GF-D8 (cell line): ENCODE measurements at places on chromosomes 2 and 18.

DNA sequence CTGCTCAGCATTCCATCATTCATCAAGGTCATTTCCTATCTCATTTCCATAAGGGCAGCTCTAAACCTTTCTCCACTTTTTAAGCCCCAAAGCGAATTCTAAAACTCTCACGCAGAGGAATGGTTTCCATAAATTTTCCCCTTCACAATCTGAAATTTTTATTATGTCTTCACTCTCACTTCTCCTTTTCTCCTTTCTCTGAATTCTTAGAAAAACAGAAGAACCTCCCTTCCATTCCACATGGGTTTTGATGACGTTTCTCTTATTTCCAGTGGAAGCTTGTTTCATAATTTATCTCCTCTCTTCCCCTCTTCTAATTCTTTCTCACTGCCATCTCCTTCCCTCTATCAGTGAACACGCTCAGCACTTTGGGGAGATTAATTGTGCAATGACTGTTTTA is 97.3 kb downstream of the SPATS2L start:
- no peak for DNase-seq

GRCh38 chr2:107635883-107636282 is 190.8 kb upstream of the RGPD4 start:
- DNase-seq, result no peak

DNA sequence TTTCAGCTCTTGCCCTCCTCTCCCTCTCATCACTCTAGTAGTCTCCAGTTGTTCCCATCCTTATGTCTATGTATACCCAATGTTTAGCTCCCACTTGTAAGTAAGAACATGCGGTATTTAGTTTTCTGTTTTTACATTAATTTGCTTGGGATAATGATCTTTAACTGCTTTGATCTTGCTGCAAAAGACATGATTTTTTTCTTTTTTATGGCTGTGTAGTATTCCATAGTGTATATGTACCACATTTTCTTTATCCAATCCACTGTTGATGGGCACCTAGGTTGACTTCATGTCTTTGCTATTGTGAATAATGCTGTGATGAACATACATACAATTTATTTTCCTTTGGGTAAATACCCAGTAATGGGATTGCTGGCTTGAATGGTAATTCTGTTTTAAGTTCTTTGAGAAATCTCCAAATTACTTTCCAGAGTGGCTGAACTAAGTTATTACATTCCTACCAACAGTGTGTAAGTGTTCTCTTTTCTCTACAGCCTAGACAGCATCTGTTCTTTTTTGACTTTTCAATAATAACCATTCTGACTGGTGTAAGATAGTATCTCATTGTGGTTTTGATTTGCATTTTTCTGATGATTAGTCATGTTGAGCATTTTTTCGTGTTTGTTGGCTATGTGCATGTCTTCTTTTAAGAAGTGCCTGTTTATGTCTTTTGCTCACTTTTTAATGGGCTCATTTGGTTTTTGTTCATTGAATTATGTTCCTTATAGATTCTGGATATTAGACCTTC is 179.6 kb upstream of the SLC39A10 start:
- no peak for DNase-seq

GRCh38 chr2:18597618-18598017 is 8.2 kb upstream of the NT5C1B start:
- DNase-seq, result no peak

DNA sequence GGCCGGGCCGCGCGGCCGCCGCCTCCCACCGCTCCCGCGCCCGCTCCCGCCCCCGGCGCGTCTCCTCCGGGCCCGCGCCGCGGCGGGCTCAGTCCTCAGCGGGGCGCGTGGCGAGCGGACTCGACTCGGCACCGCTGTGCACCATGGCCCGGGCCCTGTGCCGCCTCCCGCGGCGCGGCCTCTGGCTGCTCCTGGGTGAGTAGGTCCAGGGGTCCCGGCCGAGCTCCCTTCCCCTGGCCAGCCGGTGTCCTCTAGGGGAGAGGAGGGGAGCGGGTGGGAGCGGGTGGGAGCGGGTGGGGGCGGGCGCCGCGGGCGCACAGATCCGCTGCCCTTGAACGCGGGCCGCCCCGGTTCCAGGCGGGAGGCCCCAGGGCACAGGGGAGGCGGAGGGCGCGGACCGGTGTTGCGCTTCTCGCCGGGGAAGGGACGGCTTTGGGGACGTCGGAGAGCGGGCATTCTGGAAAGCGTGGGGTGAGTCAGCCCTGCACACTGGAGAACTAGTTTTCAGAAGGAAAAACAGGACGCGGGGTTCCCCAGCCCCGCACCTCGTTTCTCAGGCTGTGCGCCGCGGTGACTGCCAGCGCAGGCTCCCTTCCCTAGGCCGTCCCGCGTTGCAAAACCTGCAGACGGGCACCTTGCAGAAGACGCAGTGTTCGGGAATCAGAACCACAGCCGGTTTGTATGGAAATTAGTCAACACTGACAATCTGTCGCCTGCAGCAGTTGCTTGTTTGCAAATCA is at the start of gene RAMP1:
TSS of gene RAMP1 (plus strand) at position 91 of the 740 bp plus-strand sequence. CDS start at position 144, 53 bp downstream.
- DNase-seq, result no peak
